ENCODE measurements at places on chromosomes 4 and X.

DNA sequence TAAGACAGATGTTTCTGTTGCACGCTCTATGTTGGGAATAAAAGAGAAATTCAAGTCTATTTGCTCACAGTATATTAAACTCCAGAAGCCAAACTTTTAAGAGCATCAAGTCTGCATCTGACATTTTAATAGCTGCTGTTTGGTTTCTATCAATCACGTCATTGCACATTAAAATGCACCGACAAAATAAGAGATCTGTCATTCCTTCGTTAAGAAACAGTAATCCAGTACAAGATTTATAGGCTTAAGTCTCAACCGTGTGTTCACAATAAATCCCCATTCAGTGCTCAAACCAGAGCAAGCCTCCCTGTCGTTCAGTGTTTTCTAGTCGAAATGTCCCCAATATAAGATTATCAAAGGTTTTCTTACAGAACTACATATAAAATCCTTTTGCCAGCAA, 89.0 kb upstream of the BMPR1B start:
- DNase-seq: no peak

DNA sequence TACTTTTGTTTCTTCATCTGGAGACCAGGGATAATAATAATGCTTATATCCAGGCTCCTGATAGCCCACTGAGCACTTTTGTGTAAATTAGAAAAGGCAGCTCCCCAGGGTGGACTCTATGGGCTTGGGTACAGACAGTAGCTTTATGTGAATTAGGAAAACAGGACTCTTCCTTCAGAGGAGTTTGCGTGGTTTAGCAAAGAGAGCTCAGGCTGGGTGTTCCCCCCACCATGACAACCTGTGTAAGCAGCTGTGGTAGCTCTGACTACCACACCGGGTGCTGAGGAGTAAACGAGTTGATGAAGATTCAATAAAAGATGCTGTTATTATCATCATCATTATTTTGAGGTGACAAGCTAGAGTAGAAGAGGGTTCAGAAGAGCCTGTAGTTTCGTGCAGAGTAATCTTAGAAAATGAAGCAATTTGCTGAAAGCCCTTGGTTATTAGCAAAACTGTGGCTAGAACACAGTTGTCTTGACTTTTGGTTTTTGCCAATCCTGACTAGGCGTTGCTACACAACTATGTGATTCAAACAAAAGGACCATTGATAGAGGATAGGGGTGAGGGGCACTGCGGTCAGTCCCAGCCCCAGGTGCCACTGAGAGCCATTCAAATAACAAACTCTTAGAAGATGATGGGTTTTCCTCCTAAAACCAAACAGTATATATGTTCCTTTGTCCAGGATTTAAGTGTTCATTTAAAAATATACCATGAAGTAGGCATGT, 60.6 kb upstream of the LIMCH1 start:
- DNase-seq: no peak

DNA sequence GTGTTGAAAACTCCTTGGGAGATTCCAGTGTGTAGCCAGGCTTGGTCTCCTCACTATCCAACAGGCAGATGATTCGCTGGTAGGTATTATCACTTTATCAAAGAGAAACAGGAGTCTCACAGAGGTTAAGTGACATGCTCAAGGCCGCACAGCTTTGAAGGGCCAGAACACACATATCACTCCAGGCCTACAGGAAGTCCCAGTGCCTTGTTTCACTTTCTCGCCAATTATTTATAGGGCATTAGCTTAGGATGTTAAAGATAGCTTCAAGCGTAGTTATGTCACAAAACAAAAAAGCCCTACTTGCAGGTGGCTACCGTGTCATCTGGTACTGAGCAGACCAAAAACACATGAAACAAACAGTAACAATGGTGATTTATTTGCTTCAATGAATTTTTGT, 13.2 kb downstream of the ATP8A1 start:
- DNase-seq: no peak

DNA sequence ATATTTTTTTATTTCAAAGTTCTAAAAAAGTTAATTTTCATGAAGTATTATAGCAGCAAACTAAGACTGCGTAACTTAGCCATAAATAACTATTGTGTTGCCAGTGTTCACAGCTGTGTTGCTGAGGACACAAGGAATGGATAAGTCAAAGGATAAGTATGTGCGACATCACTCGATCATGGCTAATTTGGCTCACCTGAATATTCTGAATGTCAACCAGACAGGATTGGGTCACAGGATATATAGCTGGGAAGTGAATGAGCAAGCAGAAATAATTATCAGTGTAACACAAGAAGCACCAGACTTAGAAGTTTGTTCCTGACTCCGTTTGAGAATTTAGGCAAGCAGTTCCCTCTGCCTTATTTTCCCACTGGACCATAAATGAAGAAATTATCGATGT, 33.9 kb downstream of the PRDM8 start:
- no peak for DNase-seq

DNA sequence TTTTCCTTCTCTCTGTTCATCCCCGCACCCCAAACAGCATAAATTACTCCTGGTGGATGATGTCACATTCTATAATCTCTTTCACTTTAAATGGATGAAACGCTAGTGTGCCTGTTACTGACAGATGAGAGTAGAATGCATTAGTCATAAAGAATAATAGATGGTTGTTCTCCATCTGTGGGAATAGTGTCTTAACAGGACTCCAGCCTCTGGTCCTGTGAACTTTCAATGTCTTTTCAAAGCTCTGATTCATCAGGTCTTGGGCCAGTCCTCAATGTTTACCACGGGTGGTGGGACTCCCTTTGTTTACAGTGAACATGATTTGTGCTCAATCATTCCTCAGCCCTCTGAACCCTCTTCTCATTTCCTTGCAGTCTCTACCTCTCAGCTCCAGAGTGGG, 182.6 kb downstream of the GABRB1 start:
- no peak for DNase-seq

GRCh38 chrX:132776486-132777210, 181.8 kb downstream of the HS6ST2 start:
- DNase-seq: no peak

DNA sequence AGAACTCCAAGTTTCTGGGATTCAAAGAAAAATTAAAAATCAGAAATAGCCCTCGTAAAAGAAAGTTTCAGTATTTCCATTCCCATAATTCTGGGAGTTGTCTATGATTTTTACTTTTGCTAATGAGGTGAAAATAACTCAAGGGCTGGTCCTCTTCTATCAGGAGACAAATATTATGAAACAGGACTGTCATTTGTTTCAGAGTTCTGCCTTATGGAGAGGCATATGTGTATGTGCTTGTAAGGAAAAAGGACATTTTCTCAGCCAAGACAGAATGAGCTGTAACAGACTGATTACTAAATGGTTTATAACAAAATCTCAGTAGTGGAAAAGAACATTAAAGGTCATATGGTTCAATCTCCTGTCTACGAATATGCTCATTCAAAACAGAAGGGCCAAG, 59.0 kb upstream of the TAB3 start:
- no peak for DNase-seq

DNA sequence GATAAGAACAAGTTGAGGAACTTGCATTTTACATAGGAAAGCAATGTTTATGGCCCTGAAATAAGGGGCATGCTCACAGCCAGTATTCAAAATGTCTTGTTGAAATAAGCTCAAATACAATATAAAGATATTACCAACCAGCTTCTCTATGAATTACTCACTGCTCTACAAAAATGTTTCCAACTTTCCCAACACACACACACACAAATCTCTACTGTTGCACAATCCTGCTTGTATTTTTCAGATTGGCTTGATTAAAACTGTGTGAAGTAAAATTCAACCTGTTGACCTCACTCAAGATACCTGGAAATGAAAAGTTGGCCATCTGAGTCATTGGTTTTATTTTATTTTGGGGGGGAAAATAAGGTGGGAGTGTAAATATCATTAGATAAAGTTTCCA, 128.6 kb downstream of the CHIC2 start:
- DNase-seq: no peak
